Fibroblast of gingiva (primary cell): ENCODE measurements at places on chromosomes 11 and 22.

DNA sequence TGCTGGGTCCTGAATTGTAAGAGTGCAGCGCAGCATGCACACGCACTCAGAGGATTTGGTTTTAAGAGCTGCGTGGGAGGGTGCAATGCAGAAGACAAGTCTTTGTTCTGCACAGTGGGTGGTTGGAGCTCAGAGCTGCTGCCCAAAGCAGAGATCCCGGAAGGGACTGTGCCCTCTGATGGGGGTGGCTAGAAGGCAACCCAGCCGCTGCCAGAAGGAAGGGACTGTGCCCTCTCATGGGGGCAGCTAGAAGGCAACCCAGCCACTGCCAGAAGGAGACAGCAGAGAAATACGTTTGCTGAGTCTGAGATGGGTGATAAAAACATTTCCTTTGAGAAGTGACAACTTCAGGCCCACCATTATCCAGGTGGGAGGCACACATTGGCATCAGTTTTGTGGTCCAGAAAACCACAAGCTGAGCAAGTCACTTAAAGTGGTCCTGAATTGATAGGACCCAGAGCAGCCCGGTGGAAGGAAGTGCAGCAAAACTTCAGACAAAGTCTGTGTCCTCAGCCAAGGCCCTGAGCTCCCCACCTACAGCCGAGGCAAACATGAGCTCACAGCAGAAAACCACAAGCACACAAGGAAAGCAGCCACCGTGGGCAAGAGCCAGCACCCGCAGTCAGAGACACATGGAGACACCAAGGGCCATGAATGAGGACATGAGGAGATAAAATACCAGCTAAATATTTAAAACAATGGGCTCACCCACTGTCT is 4.3 kb downstream of the KRTAP5-6 start:
- no peak for DNase-seq

DNA sequence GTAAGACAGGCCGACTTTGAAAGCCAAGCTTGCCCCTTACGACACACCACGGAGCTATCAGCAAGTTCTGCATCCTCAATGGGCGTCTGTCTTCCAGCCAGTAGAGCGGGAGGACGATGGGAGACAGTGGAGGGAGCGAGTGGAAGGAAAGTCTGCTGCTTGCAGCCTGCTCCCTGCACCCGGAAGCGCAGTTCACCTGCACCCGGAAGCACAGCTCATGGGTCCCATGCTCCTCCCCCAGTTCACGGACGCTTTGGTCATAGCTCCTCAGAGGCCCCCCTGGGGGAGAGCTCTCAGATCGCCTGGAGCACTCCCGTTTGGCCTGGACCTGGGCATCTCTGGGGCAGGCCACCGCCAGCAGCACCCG is 51.3 kb downstream of the FBLN1 start:
- no peak for DNase-seq

DNA sequence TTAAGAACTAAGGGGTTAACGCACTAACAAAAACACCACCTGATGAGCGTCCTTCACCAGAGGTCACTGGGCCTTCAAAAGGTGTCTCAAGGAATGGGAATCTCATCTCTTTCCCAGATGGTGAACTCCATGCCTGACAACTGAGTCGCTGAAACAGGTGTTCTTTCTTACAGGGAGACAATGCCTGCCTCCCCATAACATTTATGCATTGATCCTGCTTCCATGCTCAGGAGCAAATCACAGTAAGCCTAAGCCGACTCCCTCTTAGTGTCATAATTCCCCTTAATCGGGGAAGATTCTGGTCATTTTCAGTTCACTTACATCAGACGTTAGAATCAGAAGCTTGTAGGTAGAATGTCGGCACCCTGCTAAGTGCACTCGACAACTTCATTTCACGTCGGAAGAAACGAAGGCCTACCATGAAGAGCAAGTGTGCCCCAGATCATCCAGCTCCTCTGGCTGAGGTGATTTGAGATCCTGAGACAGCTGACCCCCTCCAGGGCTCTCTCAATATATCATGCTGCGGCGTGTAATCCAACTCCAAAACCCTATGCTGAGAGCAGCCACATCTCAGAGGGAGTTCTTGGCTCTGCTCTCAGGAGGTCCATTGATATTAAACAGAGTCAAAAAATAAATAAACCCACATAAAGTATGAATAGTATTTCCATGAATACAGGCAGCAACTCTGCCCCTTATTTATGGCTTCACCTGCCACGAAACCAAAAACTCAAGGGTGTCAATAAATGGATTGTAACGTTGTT is 163.1 kb downstream of the LARGE1 start:
- no peak for DNase-seq

- DNase-seq, result no peak
These were observed 729.3 kb downstream of the NTM start for GRCh38 chr11:132099692-132100091.

- DNase-seq, result no peak
These were observed 517.3 kb downstream of the BRD1 start for GRCh38 chr22:49310354-49310753.

DNA sequence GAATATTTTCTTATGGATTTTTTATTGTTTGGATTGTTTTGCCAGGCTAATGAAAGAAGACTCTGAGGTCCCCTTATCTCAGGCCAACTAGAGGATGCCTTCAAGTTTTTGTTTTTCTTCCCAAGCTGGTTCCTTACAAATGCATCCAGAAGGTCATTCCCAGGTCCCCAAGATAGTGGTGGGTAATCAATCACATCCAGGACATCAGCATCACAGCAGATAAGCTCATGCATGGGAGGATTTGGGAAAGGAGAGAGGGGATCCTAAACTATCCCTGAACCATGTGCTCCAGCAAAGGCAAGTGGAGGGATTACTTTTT is 20.7 kb downstream of the FZD4 start:
- DNase-seq, result no peak

DNA sequence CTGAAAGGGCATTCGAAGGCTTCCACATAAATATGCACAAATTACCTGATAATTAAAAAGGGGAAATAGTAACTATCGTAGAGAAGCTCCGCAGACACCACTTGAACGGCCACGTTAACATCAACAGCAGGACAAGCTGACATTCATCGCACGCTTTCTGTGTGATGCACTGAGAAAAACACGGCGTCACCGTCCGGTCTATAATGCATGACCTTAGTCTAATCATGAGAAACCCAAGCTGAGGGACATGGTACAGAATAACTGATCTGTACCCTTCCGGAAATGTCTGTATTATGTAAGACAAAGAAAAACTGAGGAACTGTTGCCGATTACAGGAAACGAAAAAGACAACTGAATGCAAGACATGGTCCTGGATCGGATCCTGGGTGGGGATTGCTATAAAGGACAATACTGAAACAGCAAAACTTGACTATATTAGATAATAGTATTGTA is 678 bp upstream of the RANGAP1 start:
- DNase-seq, result no peak
